GOT3 (cell line): ENCODE measurements at places on chromosomes 7 and 10.

DNA sequence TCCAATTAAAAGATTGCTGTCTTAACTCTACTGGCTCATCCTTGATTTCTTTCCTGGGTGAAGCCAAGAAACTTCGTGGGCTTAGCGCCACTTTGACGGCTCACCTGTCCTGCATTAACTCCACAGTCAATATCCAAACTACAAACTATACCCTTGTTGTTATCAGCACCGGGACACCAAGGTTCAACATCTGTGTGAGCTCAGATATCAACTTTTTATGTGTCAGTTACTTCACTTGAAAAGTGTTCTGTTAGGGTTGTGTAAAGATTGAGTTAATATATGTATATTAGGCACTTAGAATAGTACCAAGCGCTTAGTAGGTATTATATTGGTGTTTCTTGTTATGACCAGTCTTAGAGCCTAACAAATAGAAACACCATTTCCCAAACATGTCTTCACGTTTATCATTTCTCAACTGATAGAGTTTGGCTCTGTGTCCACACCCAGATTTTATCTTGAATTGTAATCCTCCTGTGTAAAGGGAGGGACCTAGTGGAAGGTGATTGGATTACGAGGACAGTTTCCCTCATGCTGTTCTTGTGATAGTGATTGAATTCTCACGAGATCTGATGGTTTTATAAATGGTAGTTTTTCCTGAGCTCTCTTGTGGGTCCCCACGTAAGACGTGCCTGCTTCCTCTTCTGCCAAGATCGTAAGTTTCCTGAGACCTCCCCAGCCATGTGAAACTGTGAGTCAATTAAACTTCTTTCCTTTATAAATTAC, 19.0 kb upstream of the ST8SIA6 start:
- DNase-seq = no peak

DNA sequence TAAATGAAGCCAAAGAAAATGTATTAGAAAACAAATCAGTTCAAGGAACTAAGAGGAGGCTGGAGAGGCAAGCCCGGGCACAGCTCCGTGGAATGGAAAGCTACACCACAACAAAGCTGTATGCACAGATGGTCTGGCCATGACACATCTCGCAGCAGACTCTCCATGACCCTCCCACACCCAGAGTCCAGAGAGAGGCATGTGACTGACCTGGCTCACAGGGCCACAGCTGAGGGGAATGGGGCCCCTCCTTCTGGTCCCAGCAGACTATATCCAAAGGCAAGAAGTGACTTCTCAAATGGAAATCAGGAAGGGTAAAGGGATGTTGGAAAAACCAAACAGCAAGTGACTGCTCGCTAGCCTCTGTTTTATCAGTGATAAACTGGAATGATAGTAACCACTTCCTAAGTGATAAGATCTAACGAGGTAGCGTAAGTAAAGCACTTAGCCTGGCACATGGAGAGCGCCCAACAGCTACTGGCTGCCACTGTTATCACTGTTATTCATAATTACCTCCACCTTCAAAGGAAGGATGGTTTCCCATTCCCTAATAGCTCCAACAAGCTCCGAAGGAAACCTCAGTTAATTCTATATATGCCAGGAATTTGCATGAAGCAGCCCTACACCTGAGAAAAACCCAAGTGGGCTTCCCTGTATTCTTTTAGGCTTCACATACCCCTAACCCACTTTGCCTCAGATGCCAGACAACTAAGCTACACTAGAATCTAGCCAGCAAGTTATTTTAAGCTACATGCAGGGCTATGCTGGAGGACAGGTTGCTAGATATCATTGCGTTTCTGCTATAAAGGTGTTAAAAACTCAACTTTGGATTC, 8.4 kb downstream of the OSBPL3 start:
- DNase-seq = peak; percentile 17

- no peak for DNase-seq
Measured at GRCh38 chr10:30587522-30588031, 42.0 kb downstream of the LYZL2 start.

- DNase-seq = no peak
Measured at GRCh38 chr10:28463141-28463540, 69.8 kb upstream of the WAC start.

DNA sequence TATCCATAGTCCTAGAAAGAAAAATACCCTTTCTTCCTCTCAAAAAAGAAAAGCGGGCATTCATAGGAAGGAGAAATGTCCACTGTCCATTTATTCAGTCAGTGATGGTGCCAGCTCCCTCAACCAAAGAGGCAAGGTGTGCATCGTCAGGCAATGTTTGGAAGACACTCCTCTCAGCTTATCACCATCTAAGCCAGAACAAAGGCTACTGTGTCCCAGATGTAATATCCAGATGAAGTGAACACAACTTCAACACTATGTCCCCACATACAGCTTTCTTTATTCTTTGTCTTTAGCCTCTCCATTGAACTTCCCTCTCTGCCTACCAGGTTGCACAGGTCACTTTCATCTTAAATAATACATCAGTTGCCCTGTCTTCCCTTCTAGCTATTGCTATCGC, 131.4 kb upstream of the RNF32 start:
- no peak for DNase-seq

DNA sequence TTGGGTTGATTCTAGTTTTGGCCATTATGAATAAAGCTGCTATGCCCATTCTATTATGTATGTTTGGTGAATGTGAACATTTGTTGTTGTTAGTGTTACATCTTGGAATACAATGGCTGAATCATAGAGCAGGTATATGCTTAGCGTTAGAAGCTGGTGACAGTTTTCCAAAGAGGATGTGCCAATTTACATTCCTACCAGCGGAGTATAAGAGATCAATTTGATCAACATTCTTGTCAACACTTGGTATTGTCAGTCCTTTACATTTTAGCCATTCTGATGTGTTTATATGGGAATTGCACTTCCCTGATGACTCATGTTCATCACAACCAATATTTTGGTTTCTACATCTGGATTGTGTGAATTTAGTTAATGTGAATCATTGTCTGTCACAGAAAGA, 37.8 kb upstream of the COBL start:
- no peak for DNase-seq

DNA sequence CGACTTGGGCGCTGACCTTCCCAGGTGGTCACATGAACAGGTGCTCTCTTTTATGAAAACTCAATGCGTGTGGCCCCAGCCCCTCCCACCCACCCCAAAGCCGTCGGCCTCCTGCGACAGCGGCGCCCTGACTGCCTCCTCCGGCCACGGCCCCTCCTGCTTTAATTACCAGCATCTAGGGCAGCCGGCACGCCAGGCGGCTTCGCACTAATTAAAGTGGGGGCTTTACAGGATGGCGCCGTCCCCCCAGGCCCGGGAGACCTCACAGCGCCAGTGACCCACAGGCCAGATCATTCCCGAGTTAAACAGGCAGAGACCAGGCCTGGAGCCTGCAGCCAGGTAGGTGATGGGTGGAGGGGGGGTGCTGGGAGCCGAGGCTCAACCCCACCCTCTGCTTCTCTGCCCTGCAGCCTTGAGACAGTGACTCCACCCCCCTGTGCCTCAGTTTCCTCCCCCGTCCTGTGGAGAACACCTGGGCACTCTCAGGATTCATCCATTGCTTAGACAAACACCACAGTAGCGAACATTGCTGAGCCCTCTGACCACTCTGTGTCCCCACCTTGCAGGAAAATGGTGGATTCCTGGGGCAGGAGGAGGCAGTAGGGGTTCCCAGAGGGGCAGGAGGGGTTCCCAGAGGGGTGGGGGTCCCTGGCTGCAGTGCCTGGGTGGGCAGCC, 100.8 kb downstream of the MICALL2 start:
- no peak for DNase-seq

- DNase-seq = no peak
Measured at GRCh38 chr10:5622186-5622960, 44.0 kb downstream of the ASB13 start.

DNA sequence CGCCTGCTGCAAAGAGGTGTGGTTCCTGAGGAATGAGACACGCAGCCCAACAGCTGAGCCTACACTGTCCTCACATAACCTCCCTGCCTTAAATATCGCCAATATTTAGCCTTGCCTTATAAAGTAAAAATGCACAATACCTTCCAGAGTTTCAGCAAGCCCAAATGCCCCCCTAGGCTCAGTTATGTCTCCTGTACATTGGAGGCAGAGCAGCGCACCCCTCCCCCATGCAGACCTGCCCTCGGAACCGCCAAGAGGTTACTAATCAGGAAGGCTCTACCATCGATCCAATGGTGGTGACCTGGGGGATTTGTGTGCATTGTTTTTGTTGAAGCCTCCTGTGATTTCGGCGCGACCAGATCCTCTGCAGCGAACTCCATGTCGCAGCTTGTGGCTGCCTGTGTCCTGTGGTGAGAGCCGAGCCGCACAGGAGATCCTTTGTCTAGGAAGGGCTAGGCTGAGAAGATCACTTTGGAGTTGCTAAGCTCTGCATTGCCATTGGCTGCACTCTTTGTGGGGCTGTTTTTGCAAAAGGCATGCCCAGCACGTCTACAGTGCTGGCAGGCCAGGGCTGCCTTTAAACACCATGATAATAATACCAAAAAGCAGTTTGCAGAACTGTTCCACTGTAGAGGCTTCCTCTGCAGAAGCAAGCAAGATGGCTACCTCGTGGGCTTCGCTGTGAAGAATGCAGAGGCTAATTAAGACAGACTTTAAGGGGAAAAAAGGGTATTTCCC, 40.1 kb downstream of the TET1 start:
- DNase-seq = peak; percentile 22

GRCh38 chr10:5906651-5907050, 16.6 kb downstream of the FBH1 start:
- DNase-seq = no peak

DNA sequence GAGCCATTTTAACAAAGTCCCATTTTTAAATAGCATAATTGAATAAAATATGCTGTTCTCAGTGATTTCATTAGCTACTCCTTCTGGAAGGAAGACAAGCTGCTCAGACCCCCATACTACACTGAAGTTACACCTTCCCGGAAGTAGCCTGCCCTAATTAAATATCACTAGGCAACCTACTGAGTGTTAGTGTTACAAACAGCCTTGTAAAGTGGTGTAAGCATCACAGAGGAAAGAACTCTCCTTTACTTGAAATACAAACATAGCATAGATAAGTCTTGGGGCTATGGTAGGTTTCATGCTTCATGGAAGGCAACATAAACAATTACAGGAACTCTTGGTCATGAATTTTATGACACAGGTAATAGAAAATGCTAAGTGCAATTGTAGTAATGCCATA, 43.4 kb upstream of the PTN start:
- DNase-seq = no peak

GRCh38 chr7:142671506-142671905, 77.8 kb upstream of the PRSS1 start:
- DNase-seq = no peak

- no peak for DNase-seq
Measured at GRCh38 chr7:234051-234707, 41.8 kb downstream of the FAM20C start.

- no peak for DNase-seq
Measured at GRCh38 chr10:133026171-133026570, 61.6 kb upstream of the ADGRA1 start.

- no peak for DNase-seq
Measured at GRCh38 chr7:11505471-11505985, 326.5 kb downstream of the THSD7A start.

- no peak for DNase-seq
Measured at GRCh38 chr10:29980084-29980483, 79.3 kb downstream of the JCAD start.

DNA sequence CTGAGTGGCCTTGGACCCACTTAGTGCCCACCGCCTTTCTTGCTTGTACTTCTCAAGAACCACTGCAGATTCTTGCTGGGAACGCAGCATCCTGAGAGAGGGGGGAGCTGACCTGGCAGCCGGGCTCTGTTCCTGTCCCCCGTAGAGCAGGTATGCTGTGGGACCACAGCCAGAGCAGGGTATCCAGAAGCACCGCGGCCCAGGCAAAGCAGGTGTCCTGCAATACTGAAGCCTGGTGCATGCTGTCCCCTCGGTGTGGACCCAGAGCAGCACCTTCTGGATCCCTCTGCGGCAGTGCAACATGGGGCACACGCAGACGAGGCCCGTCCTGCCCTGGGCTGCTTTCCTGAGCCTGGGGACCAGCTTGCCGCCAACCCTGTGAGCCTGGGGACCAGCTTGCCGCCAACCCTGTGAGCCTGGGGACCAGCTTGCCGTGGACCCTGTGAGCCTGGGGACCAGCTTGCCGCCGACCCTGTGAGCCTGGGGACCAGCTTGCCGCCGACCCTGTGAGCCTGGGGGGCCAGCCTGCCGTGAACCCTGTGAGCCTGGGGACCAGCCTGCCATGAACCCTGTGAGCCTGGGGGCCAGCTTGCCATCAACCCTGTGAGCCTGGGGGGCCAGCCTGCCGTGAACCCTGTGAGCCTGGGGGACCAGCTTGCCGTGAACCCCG, 60.9 kb upstream of the ADGRA1 start:
- no peak for DNase-seq

- DNase-seq = no peak
Measured at GRCh38 chr7:132083537-132084123, 492.6 kb downstream of the PLXNA4 start.

DNA sequence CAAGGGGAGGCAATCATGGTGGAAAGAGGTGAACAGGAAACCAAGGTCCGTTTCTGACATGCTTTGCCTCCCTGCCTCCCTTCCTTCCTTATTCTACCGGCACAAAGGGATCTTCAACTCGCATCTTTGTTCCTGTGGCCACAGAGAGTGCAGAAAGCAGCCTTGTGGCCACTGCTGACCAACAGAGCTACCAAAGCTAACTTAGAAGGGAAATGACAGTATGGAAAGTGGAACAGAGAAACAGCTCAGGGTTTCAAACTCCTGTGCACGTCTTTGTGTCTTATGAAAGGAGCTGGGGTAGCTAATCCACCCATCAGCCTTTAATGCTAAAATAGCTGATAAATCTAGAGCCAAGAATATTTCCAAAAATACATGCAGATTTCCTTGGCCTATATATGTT, 588.0 kb downstream of the SORCS1 start:
- no peak for DNase-seq

DNA sequence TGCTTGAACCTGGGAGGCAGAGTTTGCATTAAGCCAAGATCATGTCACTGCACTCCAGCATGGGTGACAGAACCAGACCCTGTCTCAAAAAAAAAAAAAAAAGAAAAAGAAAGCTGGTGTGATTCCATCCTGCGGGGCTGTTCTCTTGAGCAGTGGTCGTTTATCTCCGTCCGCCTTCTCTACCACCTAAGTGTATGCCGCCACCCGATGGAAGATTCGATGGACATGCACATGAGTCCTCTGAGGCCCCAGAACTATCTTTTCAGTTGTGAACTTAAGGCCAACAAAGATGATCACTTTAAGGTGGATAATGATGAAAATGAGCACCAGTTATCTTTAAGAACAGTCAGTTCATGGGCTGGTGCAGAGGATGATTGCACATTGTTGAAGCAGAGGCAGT, 65.7 kb downstream of the ABRAXAS2 start:
- no peak for DNase-seq

GRCh38 chr7:120180221-120180620, 92.8 kb upstream of the KCND2 start:
- no peak for DNase-seq

- no peak for DNase-seq
Measured at GRCh38 chr7:143002106-143002505, 24.8 kb downstream of the OR9A2 start.
